ENCODE measurements at places on chromosomes 11 and 22.
A peak's percentile ranks its signal among the peaks of the same experiment; 100 is the strongest.

DNA sequence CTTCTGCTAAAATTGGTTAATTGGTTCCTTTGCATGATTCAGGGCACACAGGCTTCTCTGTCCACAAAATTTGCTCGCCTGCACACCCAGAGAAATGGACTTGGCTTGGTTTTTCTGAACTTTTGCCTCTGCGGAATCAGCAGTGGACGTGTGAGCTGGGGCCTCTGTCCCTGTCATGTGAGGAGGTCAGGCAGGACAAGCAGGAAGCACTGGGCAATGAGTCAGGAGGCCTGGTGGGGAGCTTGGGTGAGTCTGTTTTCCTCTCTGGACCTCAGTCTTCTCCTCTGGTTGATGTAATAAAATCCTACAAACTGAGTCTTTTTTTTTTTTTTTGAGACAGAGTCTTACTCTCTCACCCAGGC is 10.4 kb upstream of the CELSR1 start:
- no peak for DNase-seq

- peak; percentile 10 for DNase-seq
These were observed 9.6 kb upstream of the PDE2A start for GRCh38 chr11:72683782-72684200.

DNA sequence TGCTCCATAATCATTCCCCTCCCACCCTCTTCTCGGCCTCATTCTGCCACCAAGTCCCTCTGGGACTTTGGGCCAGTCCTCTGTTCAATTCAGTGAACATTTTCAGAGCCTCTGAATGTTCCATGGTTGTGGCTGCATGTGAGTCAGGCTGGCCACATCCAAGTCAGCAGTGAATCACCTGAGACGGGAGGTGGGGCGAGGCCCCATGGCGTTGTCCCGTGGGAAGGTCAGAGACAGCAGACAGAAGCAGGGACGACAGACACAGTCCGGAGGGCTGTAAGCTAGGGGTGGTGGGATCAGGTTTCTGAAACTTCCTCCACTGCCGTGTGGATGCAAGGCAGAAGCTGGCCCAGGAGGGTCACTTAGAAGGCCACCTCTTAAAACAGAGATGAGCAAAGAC is 324.8 kb downstream of the MN1 start:
- DNase-seq: no peak

DNA sequence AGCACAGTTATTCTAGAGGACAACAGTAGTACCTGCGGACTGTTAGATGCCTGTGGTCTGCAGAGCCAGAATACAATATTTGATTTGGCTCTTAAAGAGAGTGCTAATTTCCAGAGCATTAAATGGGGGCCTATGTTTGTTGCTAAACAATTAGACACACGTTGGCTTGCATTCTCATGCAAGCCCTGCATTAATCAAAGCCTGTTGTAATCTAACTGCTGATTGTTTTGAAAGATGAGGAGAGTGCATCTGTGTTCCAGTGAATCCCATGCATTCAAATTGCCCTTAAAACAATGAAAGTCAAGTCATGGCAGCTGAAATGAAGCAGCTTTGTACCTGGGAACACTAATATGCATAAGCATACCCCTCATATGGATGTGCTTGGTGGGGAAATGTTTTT is 419.4 kb downstream of the DYNC2H1 start:
- DNase-seq: no peak

DNA sequence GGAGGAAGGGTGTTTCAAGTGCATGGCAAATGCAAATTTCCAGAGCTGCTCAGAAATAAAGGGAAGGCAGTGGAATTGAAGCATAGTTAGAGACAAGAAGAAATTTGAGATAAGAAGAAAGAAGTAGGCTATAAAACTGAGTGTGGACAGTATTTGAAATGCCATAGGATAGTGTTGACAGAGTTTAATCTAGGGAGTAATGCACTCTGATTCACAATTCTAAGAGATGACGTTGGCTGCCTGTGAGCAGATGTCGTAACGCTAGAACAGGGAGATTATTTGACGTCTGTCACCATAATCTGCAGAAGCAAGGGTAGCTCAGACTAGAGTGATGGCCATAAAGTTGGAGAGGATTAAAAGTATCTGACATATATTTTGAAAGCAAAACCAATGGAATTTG is 389.9 kb upstream of the KIRREL3 start:
- no peak for DNase-seq

- DNase-seq: no peak
These were observed 20.9 kb downstream of the MICALL1 start for GRCh38 chr22:37926771-37927636.

GRCh38 chr11:13354335-13354734 is 76.7 kb downstream of the BMAL1 start:
- DNase-seq: no peak

DNA sequence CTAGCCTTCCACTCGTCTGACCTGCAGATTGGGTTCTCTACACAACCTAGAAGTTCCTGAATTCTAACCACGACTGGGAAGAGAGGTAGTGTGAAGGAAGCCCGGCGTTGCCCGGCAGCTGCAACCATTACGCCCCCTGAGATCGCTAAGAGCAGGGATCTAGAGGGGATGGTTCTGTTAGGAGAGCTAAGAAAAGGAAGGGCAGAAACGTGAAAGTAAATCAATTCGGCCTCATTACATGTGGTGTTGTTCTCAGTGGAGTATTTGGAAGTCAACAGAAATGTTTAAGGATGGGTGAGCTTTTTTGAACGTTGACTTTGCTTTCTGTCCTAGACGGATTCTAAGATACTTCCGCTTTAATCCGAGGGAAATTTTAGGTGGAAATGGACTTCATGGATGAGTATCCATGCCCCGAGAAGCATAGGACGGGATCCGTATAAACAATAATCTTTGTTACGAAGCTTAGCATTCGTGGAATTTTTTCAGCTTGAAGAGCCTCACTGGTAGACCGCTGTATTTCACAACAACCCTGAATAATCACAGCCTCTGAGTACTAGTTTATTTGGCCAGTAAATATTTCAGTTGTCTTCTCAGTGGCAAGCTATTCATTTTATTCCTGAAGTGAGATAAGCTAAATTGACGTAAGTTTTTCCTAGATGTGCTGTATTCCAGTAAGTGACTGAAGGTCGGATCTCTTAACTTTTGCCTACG is 629 bp downstream of the ATP5MG start:
- no peak for DNase-seq

- DNase-seq: no peak
These were observed 1466.9 kb downstream of the LRRC4C start for GRCh38 chr11:39992551-39992950.

GRCh38 chr22:28594076-28594796 is 85.4 kb downstream of the TTC28 start:
- no peak for DNase-seq

DNA sequence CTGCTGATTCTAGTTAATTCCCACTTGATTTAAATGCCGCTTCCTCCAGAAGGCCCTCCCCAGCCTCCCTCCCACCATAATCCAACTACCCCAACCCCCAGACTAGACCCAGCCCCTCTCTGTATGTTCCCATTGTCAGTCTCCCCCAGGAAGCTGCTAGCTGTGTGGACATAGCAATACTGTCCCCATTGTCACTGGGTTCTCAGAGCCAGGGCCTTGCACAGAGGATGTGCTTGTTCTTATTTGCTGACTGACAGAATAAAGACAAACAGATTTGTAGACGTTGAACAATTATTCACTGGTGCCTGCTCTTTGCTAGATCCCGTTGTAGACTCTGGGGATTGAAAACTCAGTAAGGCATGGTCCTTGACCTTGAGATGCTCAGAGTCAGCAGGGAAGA is 45.7 kb upstream of the NAV2 start:
- no peak for DNase-seq

GRCh38 chr11:62030071-62030684 is 62.7 kb upstream of the FTH1 start:
- no peak for DNase-seq

DNA sequence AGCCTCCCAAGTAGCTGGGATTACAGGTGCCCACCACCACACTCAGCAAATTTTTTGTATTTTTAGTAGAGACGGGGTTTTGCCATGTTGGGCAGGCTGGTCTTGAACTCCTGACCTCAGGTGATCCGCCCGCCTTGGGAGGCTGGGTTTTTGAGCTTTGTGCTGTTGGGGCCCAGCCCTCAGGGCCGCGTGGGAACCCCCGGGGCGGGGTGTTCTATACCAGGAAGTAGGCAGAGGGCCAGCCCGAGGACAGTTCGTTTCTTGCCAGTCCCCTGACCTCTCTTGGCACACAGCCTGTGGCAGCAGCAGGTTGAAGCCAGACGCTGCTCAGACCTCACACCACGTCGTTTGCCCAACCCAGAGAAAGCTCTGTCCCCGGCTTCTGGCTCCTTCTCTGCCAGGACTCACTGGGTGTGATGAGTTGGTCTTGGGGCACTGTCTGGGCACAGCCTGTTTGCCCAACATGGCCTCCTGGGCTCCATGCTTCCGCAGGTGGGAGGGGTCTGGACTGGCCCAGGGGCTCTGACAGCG is 24.9 kb upstream of the CHKA start:
- no peak for DNase-seq

DNA sequence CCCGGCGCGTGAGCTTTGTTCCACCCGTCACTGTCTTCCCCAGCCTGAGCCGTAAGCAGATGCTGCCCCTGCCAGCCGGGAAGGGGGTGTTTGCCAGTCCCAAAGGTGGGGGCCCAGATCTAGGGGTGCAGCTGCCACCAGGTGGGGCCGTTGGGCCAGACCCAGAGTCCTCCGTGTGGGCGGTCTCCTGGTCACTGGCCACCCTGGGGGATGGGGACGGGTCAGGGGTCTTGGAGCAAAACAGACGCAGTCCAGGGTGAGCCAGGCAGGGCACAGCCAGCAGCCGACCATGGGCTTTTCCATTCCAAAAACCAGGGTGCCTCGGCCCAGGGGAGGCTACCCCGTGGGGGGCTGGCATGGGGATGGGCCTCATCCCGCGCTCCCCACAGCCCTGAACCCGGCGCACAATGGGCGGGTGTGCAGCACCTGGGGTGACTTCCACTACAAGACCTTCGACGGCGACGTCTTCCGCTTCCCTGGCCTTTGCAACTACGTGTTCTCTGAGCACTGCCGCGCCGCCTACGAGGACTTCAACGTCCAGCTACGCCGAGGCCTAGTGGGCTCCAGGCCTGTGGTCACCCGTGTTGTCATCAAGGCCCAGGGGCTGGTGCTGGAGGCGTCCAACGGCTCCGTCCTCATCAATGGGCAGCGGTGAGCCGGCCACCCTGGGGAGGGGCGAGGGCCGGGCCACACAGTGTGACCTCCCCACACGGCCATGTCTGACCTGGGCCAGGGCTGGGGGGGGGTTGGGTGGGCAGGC is 3.5 kb downstream of the MUC5B start:
- DNase-seq: no peak

DNA sequence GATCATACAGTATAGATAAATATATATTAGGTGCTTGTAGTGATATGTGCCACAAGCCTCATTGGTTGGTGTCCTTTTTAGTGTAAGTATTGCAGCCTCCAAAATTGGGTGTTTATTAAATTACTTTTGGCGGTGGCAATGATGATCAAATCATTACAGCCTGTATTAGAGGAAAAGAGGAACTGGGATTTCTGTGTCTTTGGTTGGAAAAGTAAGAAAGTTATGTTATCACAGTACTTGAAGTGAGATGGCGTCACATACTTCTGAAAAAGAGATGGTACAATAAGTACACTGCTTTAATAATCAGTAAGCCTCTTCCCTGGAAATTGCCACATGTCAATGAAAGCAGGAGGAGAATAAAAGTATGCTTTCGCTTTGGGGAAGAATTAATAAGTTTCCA is 523 bp upstream of the MPZL3 start:
- no peak for DNase-seq

DNA sequence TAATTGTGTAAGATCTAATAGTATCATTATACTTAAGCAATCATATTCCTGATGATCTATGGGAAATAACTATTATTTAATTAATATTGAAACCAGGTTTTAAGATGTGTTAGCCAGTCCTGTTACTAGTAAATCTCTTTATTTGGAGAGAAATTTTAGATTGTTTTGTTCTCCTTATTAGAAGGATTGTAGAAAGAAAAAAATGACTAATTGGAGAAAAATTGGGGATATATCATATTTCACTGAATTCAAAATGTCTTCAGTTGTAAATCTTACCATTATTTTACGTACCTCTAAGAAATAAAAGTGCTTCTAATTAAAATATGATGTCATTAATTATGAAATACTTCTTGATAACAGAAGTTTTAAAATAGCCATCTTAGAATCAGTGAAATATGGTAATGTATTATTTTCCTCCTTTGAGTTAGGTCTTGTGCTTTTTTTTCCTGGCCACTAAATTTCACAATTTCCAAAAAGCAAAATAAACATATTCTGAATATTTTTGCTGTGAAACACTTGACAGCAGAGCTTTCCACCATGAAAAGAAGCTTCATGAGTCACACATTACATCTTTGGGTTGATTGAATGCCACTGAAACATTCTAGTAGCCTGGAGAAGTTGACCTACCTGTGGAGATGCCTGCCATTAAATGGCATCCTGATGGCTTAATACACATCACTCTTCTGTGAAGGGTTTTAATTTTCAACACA is 6.4 kb downstream of the BIRC3 start:
- DNase-seq: no peak

DNA sequence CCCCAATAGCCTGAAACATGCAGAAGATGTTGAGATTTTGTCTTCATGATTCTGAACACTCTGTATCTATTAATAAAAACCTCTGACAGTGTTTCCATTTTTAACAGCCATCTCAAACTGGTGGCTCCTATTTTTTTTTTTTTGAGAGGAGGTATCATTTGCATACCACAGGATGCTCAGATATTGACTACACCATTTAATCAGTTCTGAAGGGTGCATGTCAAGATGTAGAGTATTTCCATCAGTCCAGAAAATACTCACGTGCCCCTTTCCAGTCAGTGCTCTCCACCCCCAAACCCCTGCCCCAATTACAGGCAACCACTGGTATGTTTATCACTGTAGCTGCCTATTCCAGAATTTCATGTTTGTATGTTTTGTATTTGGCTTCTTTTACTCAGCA is 85.3 kb upstream of the SORL1-AS1 start:
- DNase-seq: no peak

DNA sequence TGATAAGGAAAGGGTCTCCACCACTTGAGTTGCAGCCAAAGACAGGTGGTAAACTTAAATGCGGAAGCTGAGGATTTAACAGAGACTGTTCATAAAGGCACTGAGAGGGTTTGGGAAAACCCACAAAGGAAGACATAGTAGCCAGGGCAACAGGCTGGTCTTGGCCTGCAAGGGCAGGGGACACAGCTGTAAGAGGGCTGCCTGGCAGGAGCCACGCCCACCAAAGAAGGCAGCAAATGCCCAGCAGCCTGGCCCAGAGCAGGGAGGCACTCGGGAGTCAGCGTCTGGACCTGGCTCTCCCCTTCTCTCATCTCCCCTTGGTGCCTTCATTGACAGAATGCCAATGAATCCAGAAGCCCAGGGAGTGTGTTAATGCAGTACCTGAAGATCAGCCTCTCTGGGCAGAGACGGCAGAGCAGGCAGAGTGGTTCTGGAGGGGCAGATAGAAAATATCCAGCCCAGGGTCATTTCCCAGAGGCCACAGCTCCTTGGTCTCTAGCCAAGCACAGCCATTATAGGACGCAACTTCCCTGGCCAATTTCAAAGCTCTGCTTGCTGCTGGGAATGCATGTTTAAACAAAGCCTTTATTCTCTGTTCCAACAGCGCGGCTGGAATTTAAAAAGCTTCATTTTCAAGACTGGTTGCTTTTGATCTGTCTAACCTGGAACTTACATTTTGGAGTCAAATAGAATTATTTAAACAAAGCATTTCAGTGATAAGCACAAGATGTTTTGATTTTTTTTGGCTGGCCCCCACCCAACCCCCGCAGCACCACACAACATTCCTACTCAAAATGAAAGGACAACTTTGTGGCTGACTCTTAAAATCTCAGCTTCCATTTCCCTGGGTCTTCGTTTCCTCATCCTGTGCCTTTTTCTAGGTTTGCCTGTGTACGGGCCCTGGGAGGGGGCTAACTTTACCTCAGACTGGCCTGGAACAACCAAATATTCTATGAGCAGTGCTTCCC is 125.6 kb upstream of the LMO1 start:
- DNase-seq: no peak

GRCh38 chr11:66386171-66387069 is 14.9 kb upstream of the SLC29A2 start:
- peak; percentile 85 for DNase-seq
